ENCODE measurements at places on chromosomes 11 and 22.

GRCh38 chr11:43746670-43747069 lies 66.1 kb downstream of the HSD17B12 start:
- no peak for DNase-seq

GRCh38 chr11:10456519-10456918 lies 1.5 kb downstream of the AMPD3 start:
- DNase-seq: no peak

- DNase-seq: no peak
Measured at GRCh38 chr11:11332141-11332710, 20.8 kb downstream of the CSNK2A3 start.

GRCh38 chr22:40177738-40178416 lies at the start of gene TNRC6B:
Gene TNRC6B, plus strand, starts transcription at chr22:40177925. Its CDS starts 211 bp downstream, at chr22:40178136.
- peak; percentile 84 for DNase-seq

DNA sequence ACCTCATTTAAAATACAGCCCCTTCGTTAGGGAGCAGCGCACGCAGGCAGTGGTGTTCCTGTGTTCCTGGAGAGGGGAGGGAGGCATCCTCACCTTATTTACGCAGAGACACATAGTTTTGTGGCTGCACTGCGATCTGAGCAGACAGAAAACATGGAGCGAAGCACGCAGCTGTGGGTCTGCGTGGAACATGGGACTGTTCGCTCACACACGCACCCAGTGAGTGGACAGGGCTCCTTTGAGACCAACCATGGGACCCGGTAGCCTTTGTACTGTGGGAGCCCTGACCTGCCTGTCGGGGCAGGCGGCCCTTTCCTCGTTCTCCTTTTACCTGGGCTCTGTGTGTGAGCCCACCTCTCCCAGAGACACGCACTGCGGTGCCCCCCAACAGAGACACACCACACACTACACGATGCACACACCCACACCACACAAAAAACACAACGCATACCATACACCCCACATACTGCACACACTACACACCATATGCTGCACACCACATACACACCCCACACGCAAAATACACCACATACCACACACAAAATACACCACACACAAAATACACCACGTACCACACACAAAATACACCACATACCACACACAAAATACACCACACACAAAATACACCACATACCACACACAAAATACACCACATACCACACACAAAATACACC lies 1245.7 kb downstream of the BRD1 start:
- DNase-seq: no peak

- DNase-seq: no peak
Measured at GRCh38 chr22:30855677-30856518, 112.7 kb downstream of the MORC2 start.

DNA sequence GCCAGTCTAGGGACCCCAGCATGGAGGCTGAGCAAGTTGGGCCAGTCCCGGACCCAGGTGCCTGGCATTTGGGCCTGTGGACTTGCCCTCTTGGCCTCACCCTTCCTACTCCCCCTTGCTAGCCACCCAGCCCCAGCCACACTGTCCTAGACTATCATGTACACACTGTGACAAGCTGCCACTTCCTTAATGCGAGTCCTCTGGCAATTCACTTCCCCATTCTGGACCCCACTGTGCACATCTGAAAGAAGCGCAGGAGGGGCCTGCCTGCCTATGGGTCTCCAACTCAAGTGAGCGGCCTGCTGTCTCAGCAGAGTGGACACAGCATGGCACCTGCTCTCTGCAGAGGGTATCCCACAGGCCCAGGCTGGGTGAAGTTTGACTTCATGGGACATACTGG lies 68.5 kb upstream of the LMO1 start:
- no peak for DNase-seq

- DNase-seq: no peak
Measured at GRCh38 chr11:72085621-72086351, 5.1 kb downstream of the LRRC51 start.

GRCh38 chr11:117303101-117303500 lies 12.0 kb downstream of the BACE1-AS start:
- no peak for DNase-seq

- no peak for DNase-seq
Measured at GRCh38 chr22:46744581-46744980, 6.5 kb upstream of the CERK start.

- no peak for DNase-seq
Measured at GRCh38 chr22:39534092-39534506, 1.6 kb upstream of the RPS19BP1 start.

DNA sequence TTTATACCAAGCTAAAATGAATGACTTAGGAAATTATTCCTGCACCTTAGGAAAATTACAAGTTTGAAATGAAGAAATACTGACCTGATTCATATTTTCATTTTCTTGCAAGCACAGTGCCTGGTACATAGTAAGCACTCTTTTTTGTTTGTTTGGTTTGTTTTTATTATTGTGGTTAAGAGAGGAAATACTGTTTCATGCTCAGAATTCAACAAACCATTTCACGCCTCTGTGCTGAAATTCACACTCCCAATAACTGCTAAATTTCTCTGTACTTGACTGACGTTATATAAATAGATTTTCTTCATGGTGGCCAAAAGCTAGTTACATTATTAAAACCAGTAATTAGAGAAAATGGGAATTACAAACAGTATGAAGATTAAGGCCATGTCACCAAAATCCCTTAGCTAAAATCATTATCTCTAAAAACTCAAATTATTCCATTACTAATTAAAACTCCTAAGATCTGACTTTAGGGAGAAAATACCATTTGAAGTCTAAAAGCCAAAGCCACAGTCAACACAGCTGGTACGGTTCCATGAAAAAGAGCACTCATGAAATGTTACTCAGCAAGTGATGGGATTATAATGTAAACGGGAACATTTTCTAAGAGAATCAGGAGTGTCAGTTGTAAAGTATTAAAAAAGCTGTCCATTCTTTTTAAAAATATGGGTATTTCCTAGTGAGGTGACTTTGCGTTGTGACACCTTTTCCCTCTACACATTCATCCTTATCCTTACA lies 77.8 kb upstream of the DDI1 start:
- no peak for DNase-seq

- DNase-seq: no peak
Measured at GRCh38 chr11:102267609-102268008, 49.7 kb upstream of the BIRC3 start.

DNA sequence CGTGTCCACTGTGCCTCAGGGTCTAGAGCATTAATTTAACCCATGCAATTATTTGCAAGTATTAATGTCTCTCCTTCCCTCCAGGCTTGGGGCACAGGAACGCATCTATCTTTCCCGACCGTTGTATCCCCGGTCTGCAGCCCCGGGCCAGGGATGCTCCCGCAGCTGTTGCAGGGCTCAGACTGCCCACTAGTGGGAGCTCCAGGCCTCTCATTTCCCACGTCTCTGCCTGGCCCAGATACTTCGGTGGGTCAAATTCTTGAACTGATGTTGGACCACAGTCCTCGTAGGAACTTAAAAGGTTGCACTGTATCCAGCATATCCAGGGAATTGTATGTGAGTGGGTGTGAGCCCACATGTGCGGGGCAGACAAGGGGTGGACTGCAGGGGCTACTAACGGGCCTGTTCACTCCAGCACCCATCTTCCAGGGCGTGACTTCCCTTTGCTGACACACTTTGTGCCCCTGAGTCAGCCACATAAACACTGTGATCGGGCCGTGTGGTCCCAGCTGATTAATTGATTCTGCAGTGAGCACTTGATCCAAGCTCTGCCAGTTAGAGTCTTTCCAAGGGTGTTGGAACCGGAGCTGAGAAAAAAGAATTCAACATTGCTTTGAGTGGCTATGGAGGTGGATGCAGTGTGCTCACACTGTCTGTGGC lies 451.3 kb downstream of the TBC1D22A start:
- no peak for DNase-seq

DNA sequence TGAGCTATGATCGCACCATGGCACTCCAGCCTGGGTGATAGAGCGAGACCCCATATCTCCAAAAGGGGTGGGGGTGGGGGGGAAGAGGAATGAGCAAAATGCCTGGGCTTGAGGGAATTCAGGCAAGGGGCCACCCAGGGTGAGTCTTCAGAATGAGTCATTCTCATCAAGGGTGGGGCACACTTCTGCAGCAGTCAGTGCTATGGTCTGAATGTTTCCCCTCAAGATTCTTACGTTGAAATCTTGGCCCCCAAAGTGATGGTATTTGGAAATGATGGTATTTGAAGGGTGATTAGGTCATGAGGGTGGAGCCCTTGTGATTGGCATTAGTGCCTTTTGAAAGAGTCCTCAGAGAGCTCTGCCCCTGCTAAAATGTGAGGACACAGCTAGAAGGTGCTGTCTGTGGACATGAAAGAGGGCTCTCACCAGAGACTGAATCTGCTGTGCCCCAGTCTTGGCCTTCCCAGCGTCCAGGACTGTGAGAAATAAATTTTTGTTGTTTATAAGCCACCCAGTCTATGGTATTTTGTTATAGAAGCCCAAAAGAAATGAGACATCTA lies 86.4 kb upstream of the THY1 start:
- no peak for DNase-seq

DNA sequence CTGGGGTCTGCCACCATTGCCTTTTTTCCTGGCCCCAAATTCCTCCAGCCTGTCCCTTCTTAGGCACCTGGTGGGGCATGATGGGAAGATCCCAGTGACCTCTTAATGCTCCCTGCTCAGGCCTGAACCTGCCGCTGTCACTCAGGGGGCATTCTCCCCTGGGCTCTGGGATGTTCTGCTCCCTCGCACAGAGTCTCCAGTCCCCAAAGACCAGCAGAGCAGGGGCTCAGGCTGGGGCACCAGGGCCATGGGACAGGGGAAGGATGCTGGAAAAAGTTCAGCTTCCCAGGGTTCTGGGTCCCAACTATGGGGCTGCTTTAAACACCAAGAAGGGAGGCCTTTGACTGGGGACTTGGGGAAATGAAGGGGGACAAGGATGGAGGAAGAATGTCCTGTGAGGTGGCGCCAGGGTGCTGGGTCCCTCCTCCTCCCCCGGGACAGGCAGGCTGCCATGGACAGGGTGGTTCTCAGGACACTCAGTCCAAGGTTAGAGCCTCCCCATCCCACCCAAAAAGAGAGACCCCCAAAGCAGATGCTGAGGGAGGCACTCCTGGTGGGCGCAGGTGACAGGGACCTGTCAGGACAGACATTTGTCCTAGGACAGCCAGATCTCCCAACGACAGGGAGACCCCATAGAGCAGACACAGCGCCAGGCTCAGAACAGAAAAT lies 30.8 kb downstream of the IGLL5 start:
- no peak for DNase-seq

GRCh38 chr11:119249671-119250010 lies 43.5 kb downstream of the CBL start:
- DNase-seq: no peak

DNA sequence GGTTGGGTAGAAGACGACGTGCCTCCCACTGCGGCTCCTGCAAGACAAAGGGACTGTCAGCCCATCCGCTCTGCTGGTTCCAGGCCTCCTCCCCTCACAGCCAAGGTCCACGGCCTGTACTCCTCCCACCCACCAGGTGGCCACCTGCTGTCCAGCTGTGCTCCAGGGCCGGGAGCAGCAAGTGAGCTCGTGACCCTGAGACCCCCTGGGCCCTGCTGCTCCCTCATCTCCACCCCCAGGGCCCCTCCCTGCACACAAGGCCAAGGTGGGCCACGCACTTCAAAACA lies 27.4 kb downstream of the TSPAN4 start:
- no peak for DNase-seq

DNA sequence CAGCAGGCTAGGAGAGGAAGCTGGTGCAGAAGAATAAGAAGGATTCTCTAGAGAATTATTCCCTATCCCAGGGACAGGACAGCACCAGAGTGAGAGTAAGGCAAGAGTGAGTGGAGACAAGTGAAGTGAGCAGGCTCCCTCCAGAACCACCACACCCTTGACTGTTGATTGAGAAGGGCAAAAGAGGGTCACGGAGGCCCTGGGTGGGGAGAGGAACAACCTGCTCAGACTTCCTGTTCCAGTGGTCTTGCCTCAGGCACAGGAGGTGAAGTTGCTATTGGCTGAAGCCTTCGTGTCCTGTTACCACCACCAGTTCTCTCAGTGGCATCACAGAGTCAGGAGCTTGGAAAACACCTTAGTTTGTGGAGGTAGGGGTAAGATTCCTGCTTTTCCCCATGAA lies 51.7 kb upstream of the CCDC89 start:
- DNase-seq: no peak

DNA sequence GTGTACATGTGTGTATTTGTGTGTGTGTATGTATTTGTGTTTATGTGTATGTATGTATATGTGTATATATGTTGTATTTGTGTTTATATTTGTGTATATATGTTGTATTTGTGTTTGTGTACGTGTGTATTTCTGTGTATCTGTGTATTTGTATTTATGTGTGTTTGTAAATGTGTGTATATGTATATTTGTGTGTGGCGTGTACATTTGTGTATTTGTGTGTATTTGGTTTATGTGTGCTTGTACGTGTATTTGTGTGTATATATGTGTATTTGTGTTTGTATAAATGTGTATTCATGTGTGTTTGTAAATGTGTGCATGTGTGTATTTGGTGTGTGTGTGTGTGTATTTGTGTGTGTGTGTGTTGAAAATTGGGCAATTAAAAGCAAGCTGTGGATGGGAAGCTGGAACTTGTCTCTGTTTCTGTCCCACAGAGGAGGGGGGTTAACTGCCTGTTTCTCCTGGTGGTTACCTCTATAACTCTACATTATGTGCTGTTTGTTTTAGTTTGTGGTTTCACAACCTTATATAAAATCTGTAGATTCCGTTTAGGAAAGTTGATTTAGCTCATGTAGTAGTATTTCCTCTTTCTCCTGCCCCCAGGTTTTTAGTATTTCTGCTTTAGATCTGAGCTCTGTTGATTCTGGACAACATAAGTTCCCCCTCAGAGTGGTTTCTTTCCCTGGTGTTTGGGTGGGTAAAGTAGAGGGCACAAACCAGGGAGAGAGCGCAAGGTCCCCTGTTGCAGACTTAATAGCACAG lies 28.9 kb downstream of the AP2A2 start:
- no peak for DNase-seq

GRCh38 chr11:45659031-45659817 lies 6.2 kb downstream of the CHST1 start:
- no peak for DNase-seq

DNA sequence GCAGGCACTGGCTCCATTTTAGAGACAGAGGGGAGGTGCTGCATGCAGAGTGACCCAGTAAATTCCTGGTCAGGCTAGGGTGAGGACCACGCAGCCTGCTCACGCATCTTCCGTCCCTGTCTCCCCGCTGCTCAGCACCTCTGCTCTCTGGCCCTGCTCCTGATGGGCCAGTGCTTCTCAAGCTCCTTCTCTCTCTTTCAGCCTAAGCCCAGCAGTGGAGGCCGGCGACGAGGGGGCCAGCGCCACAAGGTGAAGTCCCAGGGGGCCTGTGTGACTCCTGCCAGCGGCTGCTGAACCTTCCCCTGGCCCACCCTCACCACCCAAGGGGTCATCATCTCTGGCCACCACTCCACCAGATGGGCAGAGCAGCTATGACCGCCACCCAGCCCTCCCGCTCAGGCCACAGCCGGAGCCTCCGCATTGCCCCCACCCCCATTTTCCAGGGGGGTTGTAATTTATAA lies 24.7 kb downstream of the GTPBP1 start:
- DNase-seq: peak; percentile 28

DNA sequence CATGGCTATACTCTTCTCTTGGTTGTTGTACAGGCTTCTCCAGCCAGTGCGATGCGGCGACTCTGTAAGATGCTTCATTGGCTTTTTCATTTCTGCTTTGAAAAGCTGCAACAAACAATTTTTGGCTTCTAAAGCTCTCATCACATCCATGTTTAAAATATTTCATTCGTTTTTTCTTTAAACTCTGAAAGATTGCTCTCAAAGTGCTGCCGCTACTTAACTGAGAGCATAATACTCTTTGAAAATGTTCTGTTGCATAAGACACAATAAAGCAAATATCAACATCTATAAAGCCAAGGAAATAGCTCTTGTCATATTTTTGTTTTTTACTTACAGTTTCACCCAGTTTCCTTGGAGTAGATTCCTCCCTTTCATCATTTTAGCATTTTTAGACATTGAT lies 468.3 kb downstream of the TBC1D22A start:
- no peak for DNase-seq

- no peak for DNase-seq
Measured at GRCh38 chr11:134624166-134624920, 212.3 kb upstream of the B3GAT1 start.
